GM18507 (cell line): ENCODE measurements at places on chromosomes 5 and 9.
A peak's percentile ranks its signal among the peaks of the same experiment; 100 is the strongest.

- no peak for DNase-seq
Measured at GRCh38 chr5:105508519-105508918, 1945.9 kb upstream of the NUDT12 start.

DNA sequence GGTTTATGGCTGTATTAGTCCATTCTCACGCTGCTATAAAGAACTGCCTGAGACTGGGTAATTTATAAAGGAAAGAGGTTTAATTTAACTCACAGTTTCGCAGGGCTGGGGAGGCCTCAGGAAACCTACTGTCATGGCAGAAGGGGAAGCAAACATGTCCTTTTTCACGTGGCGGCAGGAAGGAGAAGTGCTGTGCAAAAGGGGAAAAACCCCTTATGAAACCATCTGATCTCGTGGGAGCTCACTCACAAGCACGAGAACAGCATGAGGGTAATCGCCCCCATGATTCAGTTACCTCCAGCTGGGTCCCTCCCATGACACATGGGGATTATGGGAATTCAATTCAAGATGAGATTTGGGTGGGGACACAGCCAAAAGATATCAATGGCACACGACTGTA lies 13.9 kb downstream of the LRRC70 start:
- no peak for DNase-seq

- no peak for DNase-seq
Measured at GRCh38 chr9:76528056-76528455, 69.1 kb downstream of the GCNT1 start.

- DNase-seq = no peak
Measured at GRCh38 chr9:3177936-3178335, 334.0 kb upstream of the PUM3 start.

- DNase-seq = peak; percentile 71
Measured at GRCh38 chr5:1792842-1793266, 6.8 kb downstream of the MRPL36 start.

DNA sequence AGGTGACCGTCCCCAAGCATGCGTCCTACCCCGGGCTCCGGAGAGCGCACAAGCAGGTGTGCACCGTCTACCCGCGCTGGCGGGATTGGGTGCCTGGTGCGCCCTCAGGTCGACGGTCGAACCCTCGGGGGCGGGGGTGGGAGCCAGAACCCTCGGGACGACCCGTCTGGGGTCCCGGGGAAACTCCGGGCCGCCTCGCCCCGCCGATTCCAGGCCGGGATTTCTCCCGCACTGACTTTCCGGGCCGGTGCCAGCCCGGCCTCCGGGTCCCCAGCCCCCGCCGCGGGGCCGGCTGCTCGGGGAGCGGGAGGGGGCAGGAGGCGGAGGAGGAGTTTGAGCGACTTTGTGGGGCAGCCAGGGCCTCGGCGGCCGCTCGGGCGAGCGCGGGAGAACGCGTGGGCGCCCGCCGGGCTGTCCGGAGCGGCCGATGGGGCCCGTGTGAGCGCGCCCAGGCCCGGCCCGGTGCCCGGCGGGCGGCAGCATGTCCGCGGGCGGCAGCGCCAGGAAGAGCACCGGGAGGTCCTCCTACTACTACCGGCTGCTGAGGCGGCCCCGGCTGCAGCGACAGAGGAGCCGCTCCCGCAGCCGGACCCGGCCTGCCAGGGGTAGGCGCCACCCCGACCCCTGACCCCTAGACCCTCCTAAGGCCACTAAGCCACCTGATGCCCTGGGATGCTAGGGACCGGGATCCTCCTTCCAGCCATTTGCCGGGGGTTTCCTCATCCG lies at the start of gene DAB2IP:
TSS of gene DAB2IP (plus strand) at position 340 of the 726 bp plus-strand sequence. CDS start at position 482, 142 bp downstream.
- DNase-seq = no peak

DNA sequence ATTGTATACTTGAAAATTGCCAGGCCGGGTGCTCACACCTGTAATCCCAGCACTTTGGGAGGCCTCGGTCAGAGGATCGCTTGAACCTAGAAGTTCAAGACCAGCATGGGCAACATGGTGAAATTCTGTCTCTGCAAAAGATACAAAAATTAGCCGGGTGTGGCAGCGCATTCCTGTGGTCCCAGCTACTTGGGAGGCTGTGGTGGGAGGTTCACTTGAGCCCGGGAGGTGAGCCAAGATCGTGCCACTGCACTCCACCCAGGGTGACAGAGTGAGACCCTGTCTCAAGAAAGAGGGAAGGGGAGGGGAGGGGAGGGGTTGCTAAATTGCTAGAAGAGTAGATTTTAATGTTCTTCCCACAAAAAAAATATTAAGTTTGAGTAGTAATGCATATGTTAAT lies 53.2 kb downstream of the FNBP1 start:
- no peak for DNase-seq

- DNase-seq = no peak
Measured at GRCh38 chr9:101126556-101126955, 98.0 kb downstream of the PLPPR1 start.

GRCh38 chr5:124859027-124859426 lies 112.6 kb upstream of the ZNF608 start:
- no peak for DNase-seq

- DNase-seq = no peak
Measured at GRCh38 chr9:130483371-130483971, 38.7 kb downstream of the ASS1 start.

GRCh38 chr9:125529107-125529506 lies 177.9 kb downstream of the MAPKAP1 start:
- DNase-seq = no peak

GRCh38 chr9:121055642-121056143 lies 5.6 kb upstream of the C5 start:
- DNase-seq = no peak

DNA sequence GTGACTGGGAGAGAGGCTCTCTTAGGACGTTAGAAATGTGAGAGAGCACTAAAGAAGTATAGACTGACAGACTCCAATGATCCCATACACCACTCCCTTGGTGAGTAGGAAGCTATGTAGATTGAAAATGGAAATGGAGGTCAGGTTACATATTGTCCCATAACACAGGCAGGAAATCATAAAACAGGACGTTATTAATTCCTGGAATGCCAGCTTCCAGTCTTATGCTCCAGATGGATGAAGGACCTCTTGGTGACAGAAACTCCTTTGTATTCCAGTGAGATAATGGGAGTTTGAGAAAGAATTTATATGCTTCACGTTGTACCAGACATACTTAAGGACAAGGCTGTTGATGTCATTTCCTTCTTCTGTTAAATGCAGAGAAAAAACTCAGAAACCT lies 338.2 kb upstream of the ITGA1 start:
- DNase-seq = no peak

GRCh38 chr9:130189840-130190239 lies 17.6 kb downstream of the NCS1 start:
- DNase-seq = no peak

- DNase-seq = no peak
Measured at GRCh38 chr9:69393425-69393824, 68.4 kb downstream of the ENTREP1 start.

GRCh38 chr5:140978260-140978659 lies 12.0 kb downstream of the PCDHAC2 start:
- DNase-seq = no peak

DNA sequence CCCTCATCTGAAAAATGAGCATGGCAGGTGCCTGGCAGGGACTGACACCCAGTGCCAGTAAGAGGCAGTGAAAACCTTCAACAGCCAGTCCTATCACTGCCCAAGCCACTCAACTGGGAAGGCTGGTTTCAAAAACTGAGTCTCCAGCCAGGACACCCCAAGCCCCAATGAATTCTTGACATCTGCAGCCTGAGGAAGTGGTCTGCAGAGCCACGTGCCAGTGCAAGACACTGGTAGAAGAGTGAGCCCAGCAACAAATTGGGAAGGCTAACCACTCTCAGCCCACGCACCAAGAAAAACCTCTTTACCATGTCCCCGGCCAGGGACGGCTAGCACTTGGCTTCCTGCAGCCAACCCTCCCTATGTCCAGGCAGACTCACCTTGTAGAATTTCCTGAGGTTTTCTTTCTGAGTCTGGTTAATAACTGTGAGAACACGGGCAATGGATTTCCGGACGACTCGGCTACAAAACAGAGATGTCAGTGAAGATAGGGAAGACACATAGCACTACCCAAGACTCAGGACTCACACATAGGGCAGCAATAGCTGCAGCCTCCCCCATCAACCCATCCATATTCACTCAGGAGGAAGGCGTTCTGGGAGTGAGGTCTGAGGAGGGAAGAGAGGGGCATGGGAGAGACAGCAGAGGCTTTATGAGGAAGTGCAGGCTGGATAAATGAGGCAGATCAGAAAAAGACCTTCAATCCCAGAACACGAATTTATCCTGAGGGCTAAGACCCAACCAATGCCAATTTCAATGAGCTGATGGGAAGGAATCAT lies 1.8 kb downstream of the RPL35 start:
- DNase-seq = no peak

DNA sequence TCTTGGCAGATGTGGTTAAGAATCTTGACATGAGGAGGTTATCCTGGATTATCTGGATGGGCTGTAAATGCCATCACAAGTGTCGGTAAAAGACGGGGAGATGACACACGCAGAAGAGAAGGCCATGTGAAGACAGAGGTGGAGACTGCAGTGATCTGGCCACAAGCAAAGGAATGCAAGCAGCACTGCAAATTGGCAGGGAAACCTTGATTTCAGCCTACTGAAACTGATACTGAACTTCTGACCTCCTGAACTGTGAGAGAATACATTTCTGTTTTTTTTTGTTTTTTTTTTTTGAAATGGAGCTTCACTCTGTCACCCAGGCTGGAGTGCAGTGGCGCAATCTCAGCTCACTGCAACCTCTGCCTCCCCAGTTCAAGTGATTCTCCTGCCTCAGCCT lies 92.4 kb upstream of the NFIL3 start:
- no peak for DNase-seq

GRCh38 chr9:4620057-4620765 lies 41.9 kb upstream of the PLPP6 start:
- DNase-seq = no peak

- no peak for DNase-seq
Measured at GRCh38 chr9:137300567-137301080, 1.4 kb downstream of the NRARP start.

DNA sequence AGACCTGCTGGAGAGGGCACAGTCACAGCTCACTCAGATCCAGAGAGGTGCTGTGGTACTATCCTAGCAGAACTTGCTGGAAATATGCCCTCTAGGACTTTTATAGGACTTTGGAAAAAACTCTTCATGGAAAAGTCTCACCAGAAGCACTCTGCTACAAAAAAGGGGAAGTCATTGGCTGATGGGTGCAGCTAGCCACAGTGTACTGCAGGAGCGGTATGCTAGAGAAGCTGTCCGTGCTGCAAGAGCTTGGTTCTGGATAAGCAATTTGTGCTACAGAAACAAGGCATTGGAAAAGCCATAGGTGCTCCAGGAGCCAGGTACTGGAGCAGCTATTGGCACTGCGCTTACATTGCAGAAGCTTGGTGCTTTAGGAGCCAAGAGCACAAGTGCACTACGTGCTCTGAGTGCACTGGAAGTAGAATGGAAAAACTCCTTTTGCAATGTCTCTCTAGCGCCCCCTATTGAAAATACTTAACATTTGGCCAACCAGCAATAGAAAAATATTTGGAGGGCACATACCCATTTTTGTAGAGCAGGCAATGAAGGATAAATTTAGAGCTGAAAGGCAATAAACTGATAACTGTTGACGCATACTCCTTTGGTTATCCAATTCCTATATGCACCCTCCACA lies 83.4 kb downstream of the MEGF10 start:
- DNase-seq = no peak

GRCh38 chr5:161535762-161536161 lies 10.8 kb downstream of the GABRB2 start:
- no peak for DNase-seq

DNA sequence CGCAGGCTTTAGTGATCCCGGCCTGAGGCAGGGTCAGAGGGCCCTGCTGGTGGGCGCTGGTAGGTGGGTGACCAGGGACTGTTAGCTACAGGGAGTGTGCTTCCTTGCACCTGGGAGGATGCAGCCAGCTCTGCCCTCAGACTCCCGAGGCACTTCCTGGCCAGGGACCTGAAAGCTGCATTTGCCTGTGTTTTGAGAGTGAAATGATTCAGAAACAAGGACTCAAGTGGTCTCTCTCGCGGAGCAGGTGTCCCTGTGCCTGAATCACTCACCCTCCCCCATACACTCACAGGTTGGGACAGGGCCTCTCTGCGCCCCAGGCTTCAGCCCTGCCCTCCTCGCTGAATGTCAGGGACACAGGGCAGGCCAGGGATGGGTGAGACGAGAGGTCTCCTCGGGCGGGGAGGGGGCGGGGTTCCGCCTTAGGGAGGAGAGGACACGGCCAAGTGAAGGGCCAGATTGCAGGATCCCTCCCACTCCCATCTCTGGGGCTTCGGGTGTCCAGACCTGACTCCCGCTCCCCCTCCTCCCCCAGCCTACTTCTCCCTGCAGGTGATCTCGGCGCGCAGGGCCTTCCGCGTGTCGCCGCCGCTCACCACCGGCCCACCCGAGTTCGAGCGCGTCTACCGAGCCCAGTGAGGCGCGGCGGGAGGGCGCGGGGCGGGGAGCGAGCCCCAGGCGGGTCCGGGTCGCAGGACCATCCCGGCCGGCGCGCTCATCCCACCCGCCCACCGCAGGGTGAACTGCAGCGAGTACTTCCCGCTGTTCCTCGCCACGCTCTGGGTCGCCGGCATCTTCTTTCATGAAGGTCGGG lies 1.5 kb downstream of the LTC4S start:
- no peak for DNase-seq

DNA sequence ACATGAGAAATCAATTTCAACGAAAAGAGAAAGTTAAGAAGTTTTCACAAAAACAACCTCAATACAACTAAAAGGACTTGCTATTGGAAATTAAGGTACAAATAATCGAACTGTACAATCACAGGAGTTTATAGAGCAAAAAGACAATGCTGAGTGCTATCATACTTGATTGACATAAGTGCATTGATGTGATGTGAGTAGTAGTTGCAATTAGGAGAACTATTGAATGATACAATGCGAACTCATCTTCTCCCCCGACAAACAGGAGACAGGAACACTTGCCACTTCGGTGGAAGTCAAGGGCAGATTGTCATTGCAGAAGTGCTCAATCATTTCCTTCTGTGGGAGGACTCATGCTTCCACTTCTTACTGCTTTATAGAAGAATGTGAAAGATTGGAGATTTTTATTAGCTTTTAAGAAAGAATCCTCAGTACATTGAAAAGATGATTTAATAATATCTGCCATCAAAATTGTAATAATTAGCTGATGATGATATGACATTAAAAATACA lies 276.6 kb upstream of the MPDZ start:
- DNase-seq = no peak
